ENCODE measurements at places on chromosomes 5 and 9.

GRCh38 chr9:7944572-7944971 lies 145.0 kb upstream of the DMAC1 start:
- DNase-seq = no peak

DNA sequence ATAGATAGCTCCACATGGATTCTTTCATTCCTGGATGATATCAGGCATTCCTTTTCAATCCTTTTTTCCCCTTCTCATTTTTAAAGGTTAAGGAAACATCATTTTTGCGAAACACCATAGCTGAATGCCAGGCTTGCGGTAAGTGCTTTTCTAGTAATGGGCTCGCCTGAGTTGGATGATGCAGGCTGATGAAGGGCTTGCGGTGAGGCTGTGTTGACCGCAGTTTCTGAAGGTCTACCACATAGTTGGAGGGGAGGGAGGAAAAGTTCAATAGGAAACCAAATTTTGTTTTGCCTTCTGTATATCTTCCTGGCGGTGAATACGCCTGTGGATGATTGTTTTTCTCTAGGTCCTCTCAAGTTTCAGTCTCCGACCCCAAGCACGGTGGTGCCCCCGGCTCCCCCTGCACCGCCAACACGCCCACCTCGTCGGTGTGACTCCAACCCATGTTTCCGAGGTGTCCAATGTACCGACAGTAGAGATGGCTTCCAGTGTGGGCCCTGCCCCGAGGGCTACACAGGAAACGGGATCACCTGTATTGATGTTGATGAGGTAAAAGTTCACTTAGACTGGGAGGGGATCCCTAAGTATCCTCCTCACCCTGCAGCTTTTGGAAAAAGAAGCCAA lies 24.3 kb downstream of the THBS4 start:
- no peak for DNase-seq

GRCh38 chr9:76521244-76521681 lies 62.3 kb downstream of the GCNT1 start:
- no peak for DNase-seq

DNA sequence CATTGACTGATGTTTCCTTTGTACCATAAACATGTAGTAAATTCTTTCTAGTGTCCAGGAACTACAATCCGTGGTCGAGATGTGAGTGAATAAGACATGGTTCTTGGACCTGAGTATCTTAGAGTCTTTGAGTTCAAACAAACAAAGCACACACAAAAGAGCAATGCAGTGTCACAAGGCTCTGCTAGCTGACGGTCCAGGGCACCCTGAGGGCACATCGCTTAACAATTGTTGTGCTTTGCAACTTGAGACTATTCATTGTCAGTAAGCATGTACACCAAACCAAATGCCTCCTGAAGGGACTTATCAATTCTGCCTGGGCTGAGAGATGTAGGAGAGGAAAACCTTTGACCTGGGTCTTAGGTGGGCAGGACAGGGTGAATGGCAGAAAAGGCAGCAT lies 84.8 kb downstream of the CAMK4 start:
- DNase-seq = no peak

DNA sequence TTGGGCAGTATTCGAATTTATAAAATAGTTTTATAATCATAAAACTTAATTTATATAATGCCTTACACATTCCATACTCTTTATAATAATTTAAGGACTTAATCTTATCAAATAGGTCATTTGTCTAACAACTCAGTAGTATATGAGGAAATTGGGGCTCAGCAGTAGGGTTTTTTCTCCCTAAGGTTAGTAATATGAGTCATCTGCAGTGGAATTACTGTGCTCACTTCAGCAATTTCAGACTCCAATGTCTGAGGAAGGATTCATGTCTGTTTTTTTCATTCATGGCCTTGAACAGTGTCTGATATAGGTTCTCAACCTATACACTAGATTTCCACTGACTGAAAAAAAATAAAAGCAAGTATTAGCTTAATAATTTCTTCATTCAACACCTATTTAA lies 7.4 kb downstream of the DMRTA1 start:
- DNase-seq = no peak

Measured in substantia nigra (tissue), 51 donors.